Foreskin melanocyte (primary cell): ENCODE measurements at places on chromosomes 4 and X.

- DNase-seq: no peak
Measured at GRCh38 chr4:41977709-41978108, 3.8 kb upstream of the DCAF4L1 start.

GRCh38 chrX:109733613-109734083 is 591 bp upstream of the ACSL4 start:
- DNase-seq: no peak

DNA sequence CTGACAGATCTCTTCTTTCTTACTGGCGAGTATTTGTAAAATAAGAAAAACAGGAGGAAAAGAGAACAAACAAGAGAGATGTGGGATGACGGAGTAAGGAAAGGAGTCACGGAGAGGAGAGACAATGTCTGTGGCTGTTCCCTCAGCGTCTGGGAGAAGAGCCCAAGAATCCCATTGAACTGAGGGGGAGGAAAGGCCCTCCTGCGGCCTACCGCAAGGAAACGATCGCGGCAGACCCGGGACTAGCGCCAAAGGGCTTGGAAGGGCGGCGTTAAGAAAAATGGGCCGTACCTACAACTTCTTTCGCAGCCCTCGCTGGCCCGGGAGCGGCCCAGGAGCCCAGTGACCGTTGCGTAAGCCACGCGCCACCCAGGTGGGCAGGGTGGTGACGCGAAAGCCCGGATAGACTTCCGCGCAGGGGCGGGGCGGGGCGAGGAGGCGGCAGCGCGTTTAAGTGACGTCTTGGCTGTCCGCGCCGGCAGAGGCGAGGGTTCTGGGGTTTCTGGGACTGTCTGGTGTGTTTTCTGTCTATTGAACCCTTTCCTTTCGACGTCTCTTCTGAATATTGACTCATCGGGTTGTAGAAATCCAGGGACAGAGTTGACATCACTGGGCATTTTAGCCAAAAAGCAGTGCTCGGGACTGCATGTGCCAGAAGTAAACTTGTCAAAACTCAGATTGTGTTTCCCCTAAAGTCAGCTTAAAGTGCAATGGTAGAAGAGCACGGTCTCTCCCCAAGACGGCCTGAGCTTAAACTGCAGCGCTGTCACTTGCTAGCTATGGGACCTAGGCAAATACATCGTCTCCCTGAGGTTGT is at the start of gene SLC9B1:
Gene SLC9B1 (minus strand): TSS at position 398 of the 817 bp plus-strand sequence. CDS start 27,994 bp downstream, outside the sequence.
- DNase-seq: peak; percentile 82

DNA sequence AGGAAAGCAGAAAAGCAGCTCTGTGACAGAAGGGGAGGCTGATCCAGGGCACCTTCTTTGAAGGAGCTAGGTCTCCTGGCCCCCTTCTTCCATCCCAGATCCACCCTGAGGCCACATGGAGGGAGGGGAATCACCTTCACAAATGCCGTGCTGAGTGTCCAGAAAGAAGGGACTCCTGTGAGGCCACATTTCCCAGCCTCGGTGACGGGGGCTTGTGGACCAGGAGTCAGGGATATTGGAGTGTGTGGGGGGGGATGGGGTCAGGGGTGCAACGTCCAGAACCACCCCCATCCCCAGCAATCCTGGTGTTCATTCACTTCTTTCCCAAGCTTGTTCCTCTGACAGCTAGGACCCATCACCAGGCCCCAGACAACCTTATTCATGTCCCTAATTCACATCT is 4.7 kb downstream of the TIMM17B start:
- DNase-seq: no peak

- no peak for DNase-seq
Measured at GRCh38 chrX:153029162-153029561, 27.1 kb upstream of the PNMA3 start.

GRCh38 chrX:41559235-41560052 is 112.3 kb downstream of the NYX start:
- DNase-seq: no peak

DNA sequence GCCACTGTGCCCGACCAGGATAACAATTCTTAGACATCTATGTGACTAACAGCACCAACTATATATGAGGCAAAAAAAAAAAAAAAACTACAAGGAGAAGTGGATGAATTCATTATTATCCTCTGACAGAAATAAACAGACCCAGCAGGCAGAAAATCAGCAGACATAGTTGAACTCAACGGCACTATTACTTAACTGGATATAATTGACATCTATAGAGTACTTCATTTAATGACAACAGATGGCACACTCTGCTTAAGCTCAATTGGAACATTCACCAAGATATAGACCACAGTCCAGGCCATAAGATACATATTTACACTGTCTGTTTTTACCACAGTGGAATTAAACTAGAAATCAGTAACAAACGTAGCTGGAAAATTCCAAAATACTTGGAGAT is 13.3 kb downstream of the CLDN22 start:
- DNase-seq: no peak

- no peak for DNase-seq
Measured at GRCh38 chrX:25158635-25159034, 142.9 kb upstream of the ARX start.

DNA sequence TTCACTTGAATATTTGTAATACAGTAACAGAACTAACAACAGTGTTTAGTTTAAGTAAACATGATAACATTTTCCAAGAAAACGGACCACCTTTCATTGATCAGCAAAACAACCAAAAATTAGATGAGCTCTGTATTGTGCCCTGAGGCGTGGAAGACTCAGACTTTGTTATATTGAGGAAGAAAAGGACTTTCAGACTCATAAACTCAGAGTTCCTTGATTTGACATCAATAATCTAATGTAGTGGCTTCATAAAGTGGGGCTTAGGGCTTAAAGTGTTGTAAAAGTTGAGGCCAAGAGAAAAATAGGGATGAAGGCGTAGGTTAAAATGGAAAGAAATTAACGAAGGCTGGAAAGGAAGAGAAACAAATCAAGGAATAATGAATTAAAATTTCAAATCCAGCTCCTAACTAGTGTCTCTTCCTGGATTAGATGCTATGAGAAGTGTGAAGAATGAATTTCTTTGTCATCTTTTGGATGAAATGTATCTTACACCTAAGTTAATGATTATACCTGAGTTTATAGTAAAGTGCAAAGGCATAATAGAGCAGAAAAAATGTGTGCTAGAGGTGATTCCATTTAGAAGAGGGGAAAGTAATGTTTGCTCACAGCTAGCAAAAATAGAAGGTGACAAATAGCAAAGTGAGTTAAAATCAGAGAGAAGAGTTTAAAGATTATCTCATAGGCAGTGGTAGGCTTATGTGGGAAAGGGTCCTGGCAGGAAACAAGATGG is 19.8 kb upstream of the GLRA2 start:
- DNase-seq: no peak

- DNase-seq: no peak
Measured at GRCh38 chr4:114156371-114156770, 176.9 kb upstream of the ARSJ start.

DNA sequence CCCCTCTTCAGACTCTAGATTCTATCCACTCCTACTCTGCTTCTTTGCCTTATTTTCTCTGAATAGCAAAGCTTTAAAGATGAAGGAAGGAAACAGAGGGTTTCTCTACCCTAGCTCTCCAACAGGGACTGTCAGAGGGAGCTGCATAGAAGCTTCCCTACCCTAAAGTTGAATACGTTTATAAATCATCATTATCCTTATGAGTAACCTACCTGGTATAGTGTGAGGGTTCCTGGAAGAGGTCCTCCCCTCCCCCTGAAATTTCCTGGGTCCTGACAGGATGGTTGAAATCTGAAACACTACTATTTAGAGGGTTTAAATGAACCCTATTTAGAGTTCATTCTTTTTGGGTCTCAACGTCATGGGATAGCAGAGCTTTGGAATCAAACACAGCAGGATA is 187.0 kb upstream of the RBPJ start:
- DNase-seq: no peak

DNA sequence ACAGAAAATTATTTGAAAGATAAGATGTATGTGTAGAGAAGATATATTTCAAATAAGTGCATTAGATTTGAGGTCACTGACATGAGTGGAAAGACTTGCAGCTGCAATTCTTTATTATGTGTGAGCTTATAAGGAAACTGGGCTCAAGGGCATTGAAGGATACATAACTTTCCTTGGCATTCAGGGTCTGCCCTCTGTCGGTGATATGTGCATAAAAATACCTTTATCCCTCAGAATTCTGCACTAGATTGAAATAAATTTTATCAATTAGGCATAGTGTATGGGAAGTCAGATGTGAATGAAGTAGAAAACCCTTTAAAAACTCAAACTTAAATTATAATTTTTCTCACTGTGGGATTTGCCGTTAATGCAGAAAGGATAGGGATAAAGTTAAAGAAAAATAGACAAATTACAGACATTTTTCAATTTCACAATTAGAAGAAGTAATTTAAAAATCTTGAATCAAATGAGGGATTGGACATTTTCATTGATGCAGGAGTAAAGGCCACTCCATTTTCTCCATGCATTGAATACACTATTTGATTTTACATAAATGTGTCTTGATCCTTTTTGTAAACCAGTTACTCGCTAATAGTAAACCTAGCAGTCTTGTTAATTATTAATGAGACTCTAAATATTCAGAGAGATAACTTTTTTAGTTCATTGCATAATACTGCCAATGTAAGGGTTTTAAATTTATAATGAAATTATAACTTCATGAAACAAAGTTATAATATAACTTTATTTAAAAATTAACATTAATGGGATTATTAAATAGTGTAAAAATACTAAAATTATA is 21.0 kb upstream of the ETNPPL start:
- DNase-seq: no peak

- no peak for DNase-seq
Measured at GRCh38 chr4:48670587-48670986, 109.5 kb downstream of the FRYL start.

- DNase-seq: no peak
Measured at GRCh38 chrX:31223817-31224216, 152.0 kb upstream of the FTHL17 start.
